ENCODE measurements at places on chromosomes 6 and 20.

GRCh38 chr6:158464483-158464882 lies 95.4 kb upstream of the TMEM181 start:
- DNase-seq = no peak

GRCh38 chr6:139510040-139510790 lies 135.8 kb upstream of the CITED2 start:
- no peak for DNase-seq

GRCh38 chr6:169075915-169076654 lies 177.6 kb downstream of the THBS2 start:
- no peak for DNase-seq

DNA sequence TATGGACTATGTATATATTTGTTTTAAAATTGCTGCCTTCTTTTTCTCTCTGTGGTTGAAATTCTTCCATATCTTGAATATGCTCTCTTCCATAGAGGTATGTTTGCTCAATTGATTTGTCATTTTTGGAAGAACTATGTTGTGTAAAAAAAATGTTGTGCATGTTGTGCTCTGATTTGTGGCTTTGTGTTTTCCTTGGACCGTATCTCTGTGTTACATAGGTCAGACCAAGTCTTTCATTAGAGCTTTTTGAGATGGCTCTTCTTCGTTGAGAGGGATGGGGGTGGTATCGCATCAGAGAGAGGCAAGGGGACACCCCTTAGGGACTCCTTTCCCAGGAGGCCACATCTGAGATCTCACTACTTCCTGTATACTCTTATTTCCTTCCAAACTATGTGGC lies 43.8 kb downstream of the TMEM244 start:
- no peak for DNase-seq

DNA sequence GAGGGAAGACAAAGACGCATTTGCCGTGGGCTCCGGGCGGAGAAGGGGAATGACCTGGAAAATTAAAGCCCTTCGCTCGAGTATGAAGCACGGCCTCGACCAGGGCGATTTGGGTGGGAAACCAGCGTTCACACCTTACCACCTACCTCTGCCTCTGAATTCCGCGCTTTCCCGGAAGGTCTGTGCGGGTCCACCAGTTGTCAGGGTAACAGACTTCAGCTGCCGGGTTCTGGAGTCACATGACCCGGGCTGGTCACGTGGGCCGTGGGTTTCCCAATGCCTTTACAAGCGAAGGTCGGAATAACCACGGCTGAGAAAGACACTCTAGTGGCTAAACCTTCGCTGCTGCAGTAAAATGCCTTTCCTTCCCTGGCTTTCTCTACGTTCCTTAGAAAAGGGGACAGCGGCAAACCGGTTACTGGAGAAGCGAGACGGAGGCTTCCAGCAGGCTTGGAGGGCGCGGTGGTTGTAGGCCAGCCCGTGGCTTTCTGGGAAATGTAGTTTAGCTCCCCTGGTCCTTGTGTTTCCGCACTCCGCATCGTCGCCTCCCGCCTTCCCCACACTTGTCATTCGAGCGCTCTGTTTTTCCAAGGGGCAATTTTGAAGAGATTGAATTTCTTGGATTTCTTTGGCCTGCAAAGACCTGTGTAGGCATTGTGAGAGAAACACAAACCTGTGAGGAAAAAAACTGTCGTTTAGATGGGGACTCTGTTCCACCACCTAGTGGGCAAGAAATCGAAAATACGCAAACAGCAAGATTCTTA lies at the start of gene CEP162:
Gene CEP162 (minus strand): TSS at position 210 of the 764 bp plus-strand sequence. CDS start 1,250 bp downstream, outside the sequence.
- DNase-seq = peak; percentile 77

DNA sequence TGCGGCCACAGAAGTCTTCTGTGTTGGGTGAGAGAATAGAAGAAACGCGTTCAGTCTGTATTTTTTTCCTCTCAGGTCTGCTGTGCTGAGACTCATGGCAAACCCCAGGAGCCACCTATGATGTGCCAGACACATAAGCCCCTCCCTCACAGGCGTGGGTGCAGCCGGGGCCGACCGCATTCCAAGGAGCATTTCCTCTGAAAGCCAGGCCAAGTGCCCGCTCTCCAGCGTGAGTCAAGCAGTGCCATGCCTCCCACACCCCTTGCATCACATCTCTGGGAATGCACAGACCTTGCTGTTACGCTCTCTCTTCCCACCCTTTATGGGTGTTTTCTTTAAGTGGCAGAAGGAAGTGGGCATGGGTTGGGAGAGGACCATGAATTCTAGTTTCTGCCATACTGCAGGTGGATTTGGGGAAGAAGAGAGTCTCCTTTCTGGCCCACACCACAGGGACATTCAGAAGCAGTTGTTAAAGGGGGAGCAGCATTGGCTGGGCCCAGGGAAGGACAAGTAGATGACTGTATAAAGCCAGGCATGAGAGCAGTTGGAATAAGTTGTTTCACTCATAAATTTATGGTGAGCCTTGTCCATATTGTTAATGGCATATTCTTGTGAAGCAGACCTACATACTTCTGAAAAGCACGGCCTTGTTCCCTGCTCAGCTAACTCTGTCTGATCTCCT lies 37.1 kb upstream of the TFAP2A start:
- no peak for DNase-seq

GRCh38 chr20:42093542-42094440 lies 475.6 kb upstream of the CHD6 start:
- no peak for DNase-seq

- DNase-seq = no peak
Observed at GRCh38 chr6:47420394-47421371, 56.9 kb upstream of the CD2AP start.

GRCh38 chr20:32603046-32603726 lies 18.1 kb upstream of the NOL4L start:
- no peak for DNase-seq

GRCh38 chr20:33070111-33071053 lies 9.1 kb upstream of the BPIFB4 start:
- no peak for DNase-seq

DNA sequence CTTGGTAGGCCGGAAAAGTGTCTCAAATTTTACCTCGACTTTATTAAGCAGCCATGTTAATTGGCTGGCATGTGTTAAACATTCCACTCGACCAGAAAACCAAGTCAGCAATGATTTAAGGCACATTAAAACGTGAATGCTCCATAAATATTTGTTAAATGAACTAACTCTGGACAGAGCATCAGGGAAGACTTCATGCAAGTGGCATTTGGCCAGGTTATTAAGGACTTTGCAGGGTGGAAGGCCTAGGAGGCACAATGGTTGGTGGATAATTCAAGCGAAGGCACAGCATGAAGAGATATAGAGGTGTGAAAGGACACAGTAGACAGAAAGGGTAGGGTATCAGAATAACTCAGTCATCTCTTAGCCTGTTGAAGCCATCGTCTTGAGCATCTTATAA lies 23.0 kb downstream of the ELOVL5 start:
- DNase-seq = no peak

DNA sequence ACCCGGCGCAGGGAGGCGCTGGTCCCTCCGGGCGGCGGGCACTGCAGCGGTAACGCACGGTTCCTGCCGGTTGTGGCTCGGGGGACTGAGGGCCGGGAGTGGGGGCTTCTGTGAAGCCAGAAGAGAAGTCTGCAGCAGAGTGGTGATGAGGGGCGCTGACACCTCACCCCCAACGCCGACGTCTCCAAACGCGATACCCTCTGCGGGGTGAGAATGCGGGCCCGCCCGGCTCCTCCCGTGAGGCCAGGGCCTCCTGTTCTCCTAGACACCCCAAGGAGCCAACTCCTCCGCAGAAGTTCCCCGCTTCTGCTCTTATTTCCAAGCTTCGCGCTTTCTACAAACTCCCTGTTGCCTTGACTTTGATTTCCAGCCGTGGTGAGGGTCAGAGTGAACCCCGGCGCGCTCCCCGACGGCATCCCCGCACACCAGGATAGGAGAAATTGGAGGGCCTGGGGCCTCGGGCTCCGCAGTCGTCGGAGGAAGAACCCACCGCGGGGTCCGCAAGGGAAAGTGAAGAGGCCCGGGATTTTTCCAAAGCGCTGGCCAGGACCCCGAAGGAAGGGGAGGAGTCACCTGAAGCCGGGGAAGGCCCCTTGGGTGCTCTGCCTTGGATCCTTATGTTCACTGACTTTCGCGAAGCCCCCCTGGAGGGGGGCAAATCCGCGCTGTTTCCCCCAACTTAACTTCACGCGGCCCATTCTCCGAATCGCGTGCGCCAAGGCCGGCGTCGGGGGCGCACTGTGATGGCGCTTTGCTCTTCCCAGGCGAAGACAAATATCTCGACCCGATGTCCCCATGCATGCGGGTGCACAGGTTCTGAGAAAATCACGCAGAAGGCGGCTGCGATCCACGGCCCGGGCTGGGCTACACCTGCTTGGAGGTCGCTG lies 3.1 kb upstream of the INSM1 start:
- DNase-seq = no peak

GRCh38 chr20:58871533-58872102 lies 19.1 kb downstream of the GNAS start:
- DNase-seq = no peak

All from CD8-positive, alpha-beta T cell (primary cell).